Esophagus muscularis mucosa (tissue), 4 donors: ENCODE measurements at places on chromosomes 3 and 15. TPM values are rescaled to one million over a fixed set of nuclear protein-coding genes. Genes with fewer than 3 reads are reported as not detected.

DNA sequence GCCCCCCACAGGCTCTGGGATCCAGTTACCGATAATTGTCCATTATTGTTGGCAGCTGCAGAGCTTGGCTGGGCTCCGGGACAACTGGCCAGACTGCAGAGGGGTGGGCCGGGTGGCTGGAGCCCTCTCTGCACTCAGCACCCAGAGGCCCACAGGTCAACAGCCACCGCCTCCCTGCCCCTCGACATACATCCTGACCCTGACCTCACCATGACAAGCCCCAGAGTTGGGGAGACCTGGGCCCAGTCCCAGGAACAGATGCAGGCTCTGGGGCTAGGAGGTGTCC, 22.4 kb downstream of the PTH1R start:
- H3K4me1 ChIP-seq, result peaks cover 25% of the 10 kb centered on the region
- no peak overlapping the region for H3K4me3 ChIP-seq

Gene ATR
- total RNA-seq, result 16.1 TPM

Gene CCR8
- total RNA-seq, result not detected

Gene COL6A6
- under 0.01 TPM for total RNA-seq

DNA sequence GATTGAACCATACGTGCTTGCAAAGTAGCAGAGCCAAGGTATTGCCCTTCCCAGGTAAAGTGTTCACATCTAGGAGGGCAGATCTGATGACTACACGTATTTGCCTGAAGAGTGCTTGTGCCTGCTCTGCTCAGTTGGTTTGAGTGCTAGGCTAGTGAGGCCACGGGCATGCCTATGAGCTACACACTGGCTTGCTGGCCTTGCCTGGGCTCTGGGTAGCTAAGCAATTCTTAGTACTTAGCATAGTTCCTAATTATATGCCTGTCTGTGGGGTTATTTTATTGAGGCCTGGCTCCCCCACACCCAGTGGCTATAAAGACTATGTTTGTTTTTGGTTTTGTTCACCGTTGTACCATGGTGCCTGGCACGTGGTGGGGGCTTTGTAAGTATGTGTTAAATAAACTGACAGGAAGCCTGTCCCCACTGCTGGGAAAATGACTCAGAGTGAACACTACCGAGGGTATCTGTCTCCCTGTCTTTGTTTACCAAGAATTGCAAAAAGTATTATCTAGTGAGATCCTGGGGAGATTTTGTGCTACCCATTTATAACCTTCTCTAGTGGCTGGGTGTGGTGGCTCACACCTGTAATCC, 72.1 kb upstream of the ETV5 start:
- H3K4me3 ChIP-seq, result no peak overlapping the region
- H3K27ac ChIP-seq, result no peak overlapping the region
- no peak for DNase-seq
- no peaks in the 10 kb centered on the region for H3K27me3 ChIP-seq
- peaks cover 13% of the 10 kb centered on the region for H3K4me1 ChIP-seq

DNA sequence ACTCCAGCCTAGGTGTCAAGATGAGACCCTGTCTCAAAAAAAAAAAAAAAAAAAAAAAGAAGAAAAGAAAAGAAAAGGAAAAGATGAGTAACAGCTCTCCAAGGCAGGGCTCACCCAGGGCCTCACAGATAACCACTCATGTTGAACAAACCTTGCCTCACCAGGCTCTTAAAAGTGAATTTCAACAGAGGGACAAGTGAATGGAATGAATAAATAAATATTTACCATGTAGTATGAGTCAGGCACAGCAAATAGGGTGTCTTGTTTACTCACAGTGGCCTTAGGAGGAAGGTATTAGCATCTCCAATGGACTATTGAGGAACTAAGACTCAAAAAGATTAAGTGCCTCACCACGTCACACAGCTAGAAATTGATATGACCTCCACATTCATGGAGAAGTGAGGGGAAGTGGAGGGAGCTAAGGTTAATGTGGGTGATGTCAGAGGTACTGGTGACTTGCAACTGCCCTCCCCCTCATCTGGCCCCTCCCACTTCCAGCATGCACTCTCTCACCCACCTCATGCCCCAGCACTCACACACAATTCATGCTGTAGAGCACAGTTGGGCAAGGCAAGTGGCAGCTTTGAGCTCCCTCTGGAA, 255.5 kb downstream of the UACA start:
- H3K27ac ChIP-seq, result no peak overlapping the region
- no peaks in the 10 kb centered on the region for H3K36me3 ChIP-seq
- peaks cover 19% of the 10 kb centered on the region for H3K4me1 ChIP-seq
- no peak for DNase-seq

GRCh38 chr3:193970773-193971206, 165.2 kb upstream of the HES1 start:
- H3K4me3 ChIP-seq, result no peak overlapping the region
- H3K27ac ChIP-seq, result no peak overlapping the region

DNA sequence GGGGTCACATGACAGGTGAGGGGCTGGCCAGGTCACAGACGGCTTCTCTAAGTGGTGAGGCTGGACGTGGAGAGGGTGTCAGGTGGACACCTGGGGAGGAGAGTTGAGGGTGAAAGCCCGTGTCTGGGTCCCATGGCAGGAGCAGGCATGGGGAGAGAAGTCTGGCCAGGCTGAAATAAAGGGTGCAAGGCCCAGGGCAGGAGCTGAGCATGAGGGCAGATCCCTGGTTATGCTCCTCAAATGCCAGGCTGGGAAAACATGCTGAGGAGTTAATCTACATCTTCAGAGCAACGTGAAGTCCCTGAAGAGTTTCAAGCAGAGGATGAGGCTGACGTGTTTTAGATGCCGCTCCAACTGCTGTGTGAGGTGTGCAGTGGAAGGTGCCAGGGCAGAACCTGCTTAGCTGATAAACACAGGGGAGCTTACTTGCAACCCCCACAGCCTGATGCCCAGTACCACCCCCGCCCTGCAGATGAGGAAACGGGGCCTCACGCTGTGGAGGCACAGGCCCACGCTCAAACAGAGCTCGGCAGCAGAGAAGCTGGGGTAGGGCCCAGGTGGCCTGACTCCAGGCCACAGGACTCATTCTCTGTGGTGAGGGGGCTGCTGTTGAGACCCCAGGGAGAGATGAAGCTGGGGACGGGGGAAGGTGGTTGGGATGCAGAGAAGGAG, 40.5 kb downstream of the HCN4 start:
- no peaks in the 10 kb centered on the region for H3K4me1 ChIP-seq
- DNase-seq, result no peak
- no peak overlapping the region for H3K4me3 ChIP-seq
- no peak overlapping the region for H3K27ac ChIP-seq

Gene PTPRG
- 56.8 TPM for total RNA-seq

Gene HRG
- total RNA-seq, result not detected

GRCh38 chr3:133487920-133488540, 85.5 kb upstream of the CDV3 start:
- no peak overlapping the region for H3K4me3 ChIP-seq
- H3K27ac ChIP-seq, result no peak overlapping the region
- no peaks in the 10 kb centered on the region for H3K36me3 ChIP-seq
- peak; percentile 86 for DNase-seq

DNA sequence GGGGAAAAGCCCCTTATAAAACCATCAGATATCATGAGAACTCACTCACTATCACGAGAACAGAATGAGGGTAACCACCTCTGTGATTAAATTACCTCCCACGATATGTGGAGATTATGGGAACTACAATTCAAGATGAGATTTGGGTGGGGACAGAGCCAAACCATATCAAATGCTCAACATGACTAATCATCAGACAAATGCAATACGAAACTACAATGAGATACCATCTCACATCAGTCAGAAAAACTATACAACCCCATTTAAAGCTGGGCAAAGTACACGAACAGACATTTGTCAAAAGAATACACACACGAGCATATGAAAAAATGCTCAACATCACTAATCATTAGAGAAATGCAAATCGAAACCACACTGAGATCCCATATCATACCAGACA, 67.7 kb downstream of the SCAPER start:
- no peaks in the 10 kb centered on the region for H3K27me3 ChIP-seq
- H3K4me3 ChIP-seq, result no peak overlapping the region
- DNase-seq, result no peak
- H3K27ac ChIP-seq, result no peak overlapping the region
- no peaks in the 10 kb centered on the region for H3K36me3 ChIP-seq
